T-helper 2 cell (primary cell): ENCODE measurements at places on chromosomes 5 and 9.

DNA sequence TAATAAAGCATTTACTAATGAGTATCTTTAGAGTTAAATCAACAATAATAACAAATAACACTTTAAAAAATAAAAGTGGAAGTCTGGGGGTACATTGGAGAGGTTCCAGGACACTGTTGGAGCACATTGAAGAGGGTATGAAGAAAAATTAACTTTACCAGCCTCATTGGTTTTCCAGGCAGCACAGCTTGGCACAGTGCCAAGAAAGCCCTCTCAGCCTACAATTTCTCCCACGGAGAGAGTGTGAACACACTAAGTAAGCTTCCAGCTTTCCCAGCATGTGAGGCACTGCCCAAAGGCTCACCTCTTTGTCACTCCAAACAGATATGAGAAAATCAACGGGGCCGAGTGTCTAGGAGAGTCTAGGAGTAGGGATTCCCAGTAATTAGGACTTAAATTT lies 1912.8 kb upstream of the NUDT12 start:
- no peak for DNase-seq

DNA sequence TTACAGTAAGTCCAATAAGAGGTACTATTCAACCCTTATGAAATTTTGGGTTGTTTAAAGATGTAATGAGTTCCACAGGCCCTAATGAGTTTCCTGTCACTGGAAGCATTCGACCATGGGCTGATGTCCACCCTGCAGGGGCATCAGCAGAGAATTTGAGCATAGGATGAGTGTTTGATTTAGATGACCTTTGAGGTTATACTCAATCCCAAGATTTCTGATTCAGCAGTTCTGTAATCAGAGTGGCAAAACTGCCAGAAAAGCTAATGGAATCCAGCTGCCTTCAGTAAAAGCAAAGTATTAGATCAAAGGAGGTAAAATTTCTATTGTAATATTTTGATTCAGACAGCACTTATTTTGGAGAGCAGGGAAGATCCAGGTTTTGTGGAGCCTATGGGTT lies 68.3 kb downstream of the COX7C start:
- DNase-seq = no peak

GRCh38 chr5:41656597-41656996 lies 146.2 kb upstream of the PLCXD3 start:
- DNase-seq = no peak

DNA sequence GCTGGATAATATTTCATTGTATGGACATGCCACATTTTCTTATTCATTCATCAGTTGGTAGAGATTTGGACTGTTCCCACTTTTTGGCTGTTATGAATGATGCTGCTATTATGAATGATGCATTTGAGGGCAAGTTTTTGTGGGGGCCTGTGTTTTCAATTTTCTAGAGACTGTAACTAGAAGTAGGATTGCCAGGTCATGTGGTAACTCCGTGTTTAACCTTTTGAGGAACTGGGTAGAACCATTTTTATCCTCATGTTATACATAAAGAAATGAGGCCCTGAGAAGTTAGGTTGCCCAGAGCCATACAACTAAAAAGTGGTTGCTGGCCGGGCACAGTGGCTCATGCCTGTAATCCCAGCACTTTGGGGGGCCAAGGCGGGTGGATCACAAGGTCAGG lies 22.4 kb upstream of the STRBP start:
- DNase-seq = no peak

DNA sequence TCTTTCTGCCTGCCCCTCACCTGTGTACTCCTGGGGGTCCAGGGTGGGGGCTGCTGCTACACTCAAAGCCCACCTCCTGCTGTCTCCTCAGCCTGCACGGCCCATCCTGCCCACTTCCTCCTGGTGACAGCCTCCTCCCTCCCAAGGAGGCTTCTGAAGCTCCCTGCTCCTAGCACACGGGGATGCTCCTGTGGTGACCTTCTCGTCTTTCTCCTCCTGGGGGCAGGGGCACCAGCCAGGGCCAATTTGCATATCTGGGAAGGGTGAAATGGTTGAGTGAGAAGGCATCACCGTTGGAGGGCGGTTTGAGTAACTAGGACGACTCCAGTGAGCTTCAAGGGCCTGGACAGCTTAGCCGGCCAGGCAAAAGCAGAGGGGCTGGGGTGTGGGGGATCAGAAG lies 51.9 kb upstream of the COL5A1 start:
- no peak for DNase-seq

DNA sequence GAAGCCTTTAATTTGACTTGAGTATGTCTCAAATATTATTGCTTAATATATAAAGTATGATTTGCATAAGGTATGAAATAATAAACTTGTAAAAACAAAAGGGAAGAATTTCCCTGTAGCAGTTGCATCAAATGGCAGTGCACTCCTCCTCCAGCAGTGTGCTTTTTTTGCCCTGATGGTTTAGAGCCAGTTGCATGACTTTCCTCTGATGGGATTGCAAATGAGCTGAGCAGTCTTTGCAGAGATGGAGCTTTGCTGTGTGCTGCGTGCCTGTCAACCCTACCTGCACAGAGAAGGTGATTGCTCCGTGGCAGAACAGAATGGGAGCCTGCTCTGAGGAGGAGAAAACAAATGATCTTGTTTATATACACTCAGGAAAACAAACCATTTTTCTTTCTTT lies 22.7 kb upstream of the CATSPER3 start:
- no peak for DNase-seq

DNA sequence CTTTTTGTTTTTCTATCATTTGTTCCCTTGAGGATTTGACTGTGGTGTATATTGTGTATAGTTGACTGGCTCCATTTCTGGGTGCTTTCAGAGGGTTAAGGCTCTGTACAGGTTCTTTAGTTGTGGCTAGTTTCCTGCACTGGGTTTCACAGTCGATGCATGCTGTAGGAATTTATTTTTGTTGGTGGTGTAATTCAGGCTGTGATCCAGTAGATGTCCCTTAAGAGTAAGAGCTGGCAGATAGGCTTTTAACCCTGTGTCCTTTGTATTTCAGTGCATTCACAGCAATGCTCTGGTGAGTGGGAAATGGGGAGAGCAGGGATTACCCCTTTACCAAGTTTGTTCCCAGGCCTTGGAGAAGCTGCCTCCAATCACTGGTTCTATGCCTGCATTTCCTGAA lies 112.9 kb downstream of the SPATA31D1 start:
- DNase-seq = no peak

DNA sequence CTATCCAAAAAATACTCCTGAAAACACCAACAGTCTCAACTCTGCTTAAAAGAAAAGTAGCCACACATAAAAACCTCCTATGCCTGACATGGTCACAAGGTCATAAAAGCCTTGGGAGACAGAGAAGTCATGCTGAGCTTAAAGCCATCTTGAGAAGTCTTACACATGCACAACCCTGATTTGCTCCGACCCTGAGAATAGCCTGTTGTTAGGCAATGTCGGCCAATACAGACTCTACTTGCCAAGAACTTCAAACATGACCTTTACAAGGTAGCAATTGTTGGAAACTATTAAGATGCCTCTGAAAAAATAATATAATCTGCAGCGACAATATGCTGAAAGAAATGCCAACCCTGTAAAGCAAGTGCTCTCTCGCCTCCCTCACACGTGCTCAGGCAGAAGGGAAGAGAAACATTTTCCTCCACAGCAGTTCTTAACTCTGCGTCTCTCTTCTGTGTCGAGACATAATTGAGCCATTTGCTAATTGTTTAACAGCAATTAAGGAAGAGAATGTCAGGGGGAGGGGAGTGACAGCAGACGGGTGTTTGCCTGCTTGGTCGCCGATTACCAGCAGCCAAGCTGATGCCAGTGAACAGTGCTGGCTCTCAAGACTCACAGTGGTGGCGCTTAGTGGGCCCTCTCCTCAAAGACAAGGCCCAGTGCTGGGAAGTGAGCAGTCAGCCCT lies 393.6 kb downstream of the SPOCK1 start:
- no peak for DNase-seq

DNA sequence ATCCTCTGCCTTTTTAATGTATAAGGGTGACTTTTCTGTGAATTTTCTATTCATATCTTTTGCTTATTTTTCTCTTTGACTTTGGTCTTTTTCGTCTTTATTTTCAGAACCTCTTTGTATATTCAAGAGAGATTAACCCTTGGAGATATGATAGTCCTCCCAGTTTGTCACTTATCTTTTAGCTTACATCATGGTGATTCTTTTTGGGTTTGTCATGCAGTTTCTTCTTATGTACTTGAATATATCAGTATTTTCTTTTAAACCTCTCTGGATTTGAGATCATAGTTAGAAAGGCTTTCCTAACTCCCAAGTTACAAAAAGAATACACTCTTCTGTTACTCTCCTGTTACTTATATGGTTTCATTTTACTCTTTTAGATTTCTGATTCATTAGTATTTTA lies 27.5 kb upstream of the GPR21 start:
- no peak for DNase-seq
